ENCODE measurements at places on chromosomes 3 and 15.

- DNase-seq = no peak
Observed at GRCh38 chr3:173092038-173092437, 49.0 kb downstream of the SPATA16 start.

DNA sequence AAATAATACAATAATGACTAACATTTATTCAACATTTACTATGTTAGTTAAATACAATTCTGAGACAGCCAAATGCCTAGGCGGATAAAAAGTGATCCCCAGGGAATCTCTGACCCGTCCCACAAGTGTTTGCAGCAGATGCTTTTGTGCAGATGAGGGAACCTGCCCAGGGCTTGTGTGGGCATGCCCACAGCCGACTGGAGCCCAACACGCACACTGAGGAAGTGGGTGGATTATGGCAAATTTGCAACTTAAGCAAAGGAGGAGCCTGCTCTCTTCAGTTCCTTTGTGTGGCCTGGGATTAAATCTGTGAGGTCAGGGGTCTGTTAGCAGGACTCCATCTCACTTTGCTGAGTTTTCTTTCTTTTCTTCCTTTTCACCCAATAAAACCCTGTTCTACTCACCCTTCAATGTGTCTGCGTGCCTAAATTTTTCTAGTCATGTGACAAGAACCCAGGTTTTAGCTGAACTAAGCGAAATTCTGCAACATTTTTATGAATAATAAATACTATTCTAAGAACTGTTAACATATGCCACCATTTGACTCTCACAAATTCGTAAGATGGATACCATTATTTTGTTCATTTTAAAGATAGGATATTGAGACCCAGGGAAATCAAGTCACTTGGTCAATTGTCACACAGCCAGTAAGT is 13.9 kb upstream of the RTP1 start:
- no peak for DNase-seq

DNA sequence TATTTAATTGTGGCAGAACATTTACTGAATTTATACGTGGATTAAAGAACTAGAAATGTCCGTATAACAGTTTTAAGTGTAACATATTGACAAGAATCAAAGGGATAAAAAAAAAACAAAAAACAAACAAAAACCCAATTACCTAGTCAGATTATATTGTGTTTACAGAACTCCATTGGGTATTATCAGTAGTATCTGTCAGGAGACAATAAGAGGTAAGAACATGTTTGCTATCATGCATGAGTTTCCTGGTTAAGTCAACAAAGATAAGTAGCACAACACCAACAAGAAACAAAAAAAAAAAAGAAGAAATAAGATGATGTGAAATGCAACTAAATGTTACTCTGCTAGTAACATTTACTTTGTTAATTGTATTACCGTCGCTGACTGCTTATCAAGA is 570.6 kb downstream of the ZBBX start:
- DNase-seq = no peak

- no peak for DNase-seq
Observed at GRCh38 chr3:55078876-55079275, 151.0 kb upstream of the LRTM1 start.

GRCh38 chr3:151541178-151541577 is 80.3 kb upstream of the IGSF10 start:
- DNase-seq = no peak

All from NCI-H1930 (cell line).